ENCODE measurements at places on chromosomes 11 and 22. TPM values are rescaled to one million over a fixed set of nuclear protein-coding genes. Genes with fewer than 3 reads are reported as not detected.

- H3K27me3 ChIP-seq = no peaks in the 10 kb centered on the region
- H3K27ac ChIP-seq = peak overlapping the region; percentile 25
- H3K4me3 ChIP-seq = no peak overlapping the region
- H3K36me3 ChIP-seq = no peaks in the 10 kb centered on the region
- peak; percentile 73 for DNase-seq
Observed at GRCh38 chr11:129115652-129116586, 76.2 kb downstream of the ARHGAP32 start.

DNA sequence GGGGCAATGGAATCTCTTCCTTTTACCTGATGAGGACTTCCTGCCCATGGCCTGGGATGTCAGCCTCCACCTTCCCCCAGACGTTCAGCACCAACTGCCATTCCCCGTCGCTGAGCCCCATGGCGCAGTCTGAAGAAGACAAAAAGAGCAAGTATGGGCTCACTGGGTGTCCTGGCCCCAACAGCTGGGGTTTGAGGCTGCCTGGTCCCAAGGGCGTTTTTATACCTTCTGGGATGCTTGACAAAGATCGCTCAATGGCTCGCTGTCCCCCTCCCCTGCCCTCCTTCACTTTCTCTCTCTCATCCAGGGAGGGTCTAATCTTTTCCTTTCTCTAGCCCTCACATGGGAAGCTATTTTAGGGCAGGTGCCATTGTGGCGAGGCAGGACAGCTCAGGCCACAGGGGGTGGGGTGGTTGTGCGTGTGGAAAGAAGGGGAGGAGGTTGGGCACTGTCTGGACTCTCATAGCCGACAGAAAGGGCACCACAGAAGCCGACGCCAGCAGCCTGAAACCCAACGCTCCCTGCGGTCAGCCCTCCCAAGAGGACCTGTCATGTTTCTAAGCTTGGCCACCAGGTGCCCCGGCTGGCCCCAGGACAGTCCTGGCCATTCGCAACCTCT lies at the start of gene MB:
MB (minus strand) TSS at position 193 of the 619 bp plus-strand sequence; CDS start at position 121, 72 bp downstream.
- DNase-seq = no peak
- no peaks in the 10 kb centered on the region for H3K4me1 ChIP-seq
- no peak within 1 kb of the TSS for H3K27ac ChIP-seq
- H3K36me3 ChIP-seq = no peaks in the 10 kb centered on the region
- H3K4me3 ChIP-seq = no peak within 1 kb of the TSS

DNA sequence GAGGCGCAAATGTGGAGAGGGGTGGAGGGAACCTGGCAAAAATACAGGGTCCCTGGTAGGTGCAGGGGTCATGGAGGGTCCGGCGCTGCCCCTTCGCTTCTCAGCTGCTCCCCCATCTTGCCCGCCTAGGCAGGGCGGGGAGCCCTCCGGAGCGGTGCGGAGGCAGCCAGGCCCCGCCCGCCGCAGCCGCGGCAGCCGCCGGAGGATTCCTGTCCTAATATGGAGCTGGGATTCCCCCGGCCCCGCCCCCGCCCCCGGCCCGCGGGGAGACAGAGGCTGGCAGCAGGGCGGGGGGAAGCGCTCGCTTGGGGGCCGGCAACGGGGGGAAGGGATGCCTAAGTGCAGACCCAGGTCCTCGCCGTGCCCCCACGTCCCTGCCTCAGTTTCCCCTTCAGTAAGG lies 1.0 kb upstream of the NPAS4 start:
- H3K4me3 ChIP-seq = no peak overlapping the region
- H3K36me3 ChIP-seq = no peaks in the 10 kb centered on the region
- H3K27ac ChIP-seq = no peak overlapping the region
- H3K27me3 ChIP-seq = peaks cover 26% of the 10 kb centered on the region

DNA sequence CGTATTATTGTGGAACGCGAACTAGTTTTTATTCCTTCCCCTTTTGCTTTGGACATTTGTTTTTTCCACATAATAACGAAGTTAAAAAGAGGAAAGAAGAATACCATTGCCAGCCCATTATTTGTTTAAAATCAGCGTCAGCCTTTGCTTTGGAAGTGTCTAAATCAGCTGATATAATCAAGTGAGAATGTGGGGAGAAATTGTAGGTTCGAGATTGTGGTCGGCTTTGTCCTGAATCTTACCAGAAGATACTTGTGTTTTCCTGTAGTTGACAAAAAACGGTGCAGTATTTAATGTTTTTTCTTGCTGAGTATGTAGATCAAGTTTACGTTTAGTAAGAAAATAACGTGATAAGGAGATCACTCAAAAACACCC lies 935 bp downstream of the ZNF143 start:
- H3K27ac ChIP-seq = peak overlapping the region; percentile 97
- DNase-seq = peak; percentile 27
- H3K27me3 ChIP-seq = no peaks in the 10 kb centered on the region
- H3K4me3 ChIP-seq = peak overlapping the region; percentile 68

GRCh38 chr11:64081745-64082442 lies 46.2 kb downstream of the FLRT1 start:
- H3K27me3 ChIP-seq = peaks cover 27% of the 10 kb centered on the region
- H3K4me1 ChIP-seq = no peaks in the 10 kb centered on the region
- no peak overlapping the region for H3K4me3 ChIP-seq
- no peak overlapping the region for H3K27ac ChIP-seq
- no peaks in the 10 kb centered on the region for H3K36me3 ChIP-seq

CNTN5 gene
- 1.1 TPM for total RNA-seq

ARSA gene
- total RNA-seq = 34.7 TPM

All from astrocyte (in vitro differentiated cells and primary cell).